Cerebellum (tissue), 4 donors: ENCODE measurements at places on chromosomes 4 and X.
A peak's percentile ranks its signal among the peaks of the same experiment; 100 is the strongest.

DNA sequence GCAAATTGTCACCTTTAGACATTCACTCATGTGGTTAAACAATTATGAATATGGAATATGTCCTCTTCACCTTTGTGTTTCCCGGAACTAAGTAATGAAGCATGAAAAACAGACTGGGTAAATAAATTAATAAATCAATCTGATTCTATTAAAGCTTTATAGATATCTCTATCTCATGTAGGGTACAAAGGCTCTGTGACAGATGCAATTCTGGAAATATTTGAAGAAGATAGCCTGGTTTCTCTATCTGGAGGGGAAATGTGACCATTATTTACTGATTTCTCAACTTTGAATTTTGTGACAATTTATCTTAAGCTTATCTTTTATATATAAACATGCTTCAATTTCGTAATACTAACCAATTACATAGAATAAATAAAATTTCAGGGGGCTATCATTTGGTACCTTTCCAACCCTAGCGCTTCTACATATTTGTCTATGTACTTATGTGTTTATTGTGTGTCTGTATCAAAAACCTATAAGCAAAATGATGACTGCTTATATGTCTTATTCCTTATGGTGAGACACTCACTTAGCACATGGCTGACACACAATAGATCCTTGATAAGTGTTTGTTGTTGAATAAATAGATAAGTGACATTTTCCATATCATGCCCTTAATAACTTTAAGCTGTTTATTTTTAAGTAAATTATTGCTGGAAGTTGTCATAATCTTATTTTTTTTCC, 9.9 kb downstream of the CTSO start:
- DNase-seq = no peak

- no peak for DNase-seq
Observed at GRCh38 chr4:74768857-74769525, 25.3 kb downstream of the BTC start.

DNA sequence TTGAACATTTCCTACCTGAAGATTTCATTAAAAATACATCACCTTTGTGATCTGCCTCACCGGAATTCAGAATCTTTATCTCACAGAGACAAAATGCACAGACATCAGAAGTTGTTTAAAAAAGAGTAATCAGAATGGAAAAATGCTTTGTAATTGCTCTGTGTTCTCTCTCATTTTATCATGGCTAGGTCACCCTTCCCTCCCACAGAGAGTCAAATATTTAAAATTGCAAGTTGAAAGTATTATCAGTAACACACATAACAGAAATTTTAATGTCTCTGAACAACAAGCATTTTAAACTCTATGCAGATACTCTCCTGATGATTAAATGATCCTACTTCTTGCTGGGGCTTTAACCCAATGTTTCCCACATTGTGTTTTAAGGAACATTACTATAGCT, 362.0 kb downstream of the CBLL2 start:
- no peak for DNase-seq

- DNase-seq = no peak
Observed at GRCh38 chr4:86011117-86011516, 348.7 kb downstream of the MAPK10 start.

- DNase-seq = no peak
Observed at GRCh38 chr4:19623866-19624265, 627.8 kb upstream of the SLIT2 start.

- DNase-seq = peak; percentile 98
Observed at GRCh38 chr4:337143-337931, at the start of gene ZNF141. Gene ZNF141, plus strand, starts transcription at chr4:337814. Its CDS starts 170 bp downstream, at chr4:337984.

- DNase-seq = peak; percentile 27
Observed at GRCh38 chr4:37648084-37648817, 37.9 kb downstream of the RELL1 start.

- no peak for DNase-seq
Observed at GRCh38 chr4:95637043-95637600, 88.3 kb upstream of the UNC5C start.
